SW 1271 (cell line): ENCODE measurements at places on chromosomes 5 and 9.

- no peak for DNase-seq
These were observed 35.0 kb upstream of the DMRT1 start for GRCh38 chr9:806285-807156.

DNA sequence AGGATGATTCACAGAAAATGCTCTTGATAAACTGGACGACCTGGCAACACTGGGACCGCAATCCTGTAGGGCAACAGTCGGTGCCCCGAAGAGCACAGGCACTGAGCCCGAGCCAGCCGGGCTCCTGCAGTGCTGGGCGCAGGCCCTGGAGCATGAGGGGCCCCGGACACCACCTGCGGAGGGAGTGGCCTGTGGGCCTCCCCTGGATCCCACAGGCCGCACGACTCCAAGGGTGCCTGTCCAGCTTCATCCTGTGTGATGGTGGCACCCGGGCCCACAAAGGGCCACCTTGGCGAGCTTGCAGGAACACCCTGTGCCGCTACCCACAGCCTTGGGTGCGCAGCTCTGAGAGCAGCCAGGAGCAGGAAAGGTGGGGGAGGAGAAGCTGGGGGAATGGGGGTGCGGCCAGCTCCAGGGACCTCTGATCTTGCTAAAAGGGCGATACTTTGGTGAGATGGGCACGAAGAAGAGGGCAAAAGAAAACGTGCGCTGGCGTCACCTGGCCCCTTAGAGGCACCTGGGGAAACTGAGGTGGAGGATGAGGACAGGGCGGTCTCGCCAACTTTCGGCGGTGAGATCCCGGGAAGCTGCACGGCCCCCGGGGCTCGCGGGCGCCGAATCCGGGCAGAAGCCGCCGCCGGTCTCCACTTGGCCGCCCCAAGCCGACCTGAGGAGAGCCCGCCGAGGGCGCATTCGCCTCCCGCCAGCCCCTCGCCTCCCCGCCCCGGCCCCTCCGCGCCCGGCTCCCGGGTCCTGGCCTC, 722 bp downstream of the TBC1D9B start:
- DNase-seq = no peak

DNA sequence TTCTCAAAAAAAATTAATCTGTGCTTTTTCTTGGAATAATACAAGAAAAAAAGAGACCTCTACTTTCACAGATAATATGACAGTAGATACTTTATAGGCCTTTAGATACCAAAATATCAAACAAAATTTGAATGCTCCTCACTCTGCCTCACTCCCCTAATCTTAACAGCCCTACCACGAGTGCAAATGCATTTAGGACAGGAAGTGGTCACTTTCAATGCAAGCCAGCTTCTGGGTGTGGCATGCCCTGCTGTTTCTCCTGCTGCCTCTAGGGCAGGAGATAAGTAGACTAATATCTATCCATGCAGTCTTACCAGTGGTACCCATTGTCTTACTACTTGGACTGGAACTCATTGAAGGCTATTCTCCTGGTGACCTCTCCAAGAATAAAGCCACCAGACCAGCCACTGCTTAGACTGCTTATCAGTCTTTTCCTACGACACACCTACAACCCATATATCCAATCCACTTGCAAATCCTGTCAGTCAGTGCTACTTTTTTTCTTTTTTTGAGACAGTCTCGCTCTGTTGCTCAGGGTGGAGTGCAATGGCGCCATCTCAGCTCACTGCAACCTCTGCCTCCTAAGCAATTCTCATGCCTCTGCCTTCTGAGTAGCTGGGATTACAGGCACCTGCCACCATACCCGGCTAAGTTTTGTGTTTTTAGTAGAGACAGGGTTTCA, 23.0 kb downstream of the FRRS1L start:
- DNase-seq = peak; percentile 56

- DNase-seq = no peak
These were observed 147.2 kb downstream of the PDE4D start for GRCh38 chr5:59746241-59746765.

GRCh38 chr5:72130351-72130761, 23.1 kb downstream of the MAP1B start:
- no peak for DNase-seq

- no peak for DNase-seq
These were observed 418.1 kb upstream of the KLF4 start for GRCh38 chr9:107907715-107908114.

GRCh38 chr9:86079421-86079831, 19.9 kb downstream of the GOLM1 start:
- DNase-seq = no peak

DNA sequence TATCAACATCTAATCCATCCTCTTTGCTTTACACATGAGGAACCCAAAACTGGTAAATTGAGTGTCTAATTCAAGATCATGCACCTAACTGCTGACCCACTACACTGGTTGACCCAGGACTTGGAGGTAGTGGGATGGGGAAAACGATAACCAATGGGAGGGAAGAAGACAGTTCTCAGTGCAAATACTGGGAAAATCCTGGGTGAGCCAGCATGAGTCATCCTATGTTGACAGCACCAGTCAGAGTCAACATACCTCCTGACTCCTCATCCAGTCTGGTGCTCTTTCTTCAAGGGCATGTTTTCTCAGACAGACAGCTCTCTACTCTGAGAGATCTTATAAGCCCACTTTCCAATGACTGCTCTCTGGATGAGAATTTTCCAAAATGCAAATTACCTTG, 232.8 kb upstream of the PTGER4 start:
- no peak for DNase-seq

GRCh38 chr5:169970339-169970738, 10.0 kb downstream of the INSYN2B start:
- DNase-seq = no peak

GRCh38 chr9:126877418-126877817, 17.0 kb downstream of the ZBTB34 start:
- DNase-seq = no peak

- peak; percentile 42 for DNase-seq
These were observed 33.2 kb downstream of the SHB start for GRCh38 chr9:38035873-38036272.

DNA sequence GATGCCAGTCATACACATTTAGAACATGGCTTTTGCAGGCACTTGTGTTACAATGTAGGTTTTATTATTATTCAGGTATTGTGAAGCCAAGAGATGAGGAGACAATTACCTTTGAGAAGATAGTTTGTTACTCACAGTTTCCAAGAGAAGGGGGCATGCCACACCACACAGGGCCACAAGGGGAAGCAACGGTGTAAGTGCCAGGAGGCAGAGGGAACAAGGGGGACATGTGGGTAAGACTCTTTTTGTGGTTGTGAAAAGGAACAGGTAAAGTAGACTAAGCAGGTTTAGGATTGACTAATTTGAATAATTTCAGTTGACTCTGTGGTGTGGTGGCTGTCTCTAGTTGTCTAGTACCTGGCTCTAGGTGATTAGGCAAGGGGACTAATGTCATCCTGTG, 191.2 kb downstream of the TRPM6 start:
- no peak for DNase-seq

DNA sequence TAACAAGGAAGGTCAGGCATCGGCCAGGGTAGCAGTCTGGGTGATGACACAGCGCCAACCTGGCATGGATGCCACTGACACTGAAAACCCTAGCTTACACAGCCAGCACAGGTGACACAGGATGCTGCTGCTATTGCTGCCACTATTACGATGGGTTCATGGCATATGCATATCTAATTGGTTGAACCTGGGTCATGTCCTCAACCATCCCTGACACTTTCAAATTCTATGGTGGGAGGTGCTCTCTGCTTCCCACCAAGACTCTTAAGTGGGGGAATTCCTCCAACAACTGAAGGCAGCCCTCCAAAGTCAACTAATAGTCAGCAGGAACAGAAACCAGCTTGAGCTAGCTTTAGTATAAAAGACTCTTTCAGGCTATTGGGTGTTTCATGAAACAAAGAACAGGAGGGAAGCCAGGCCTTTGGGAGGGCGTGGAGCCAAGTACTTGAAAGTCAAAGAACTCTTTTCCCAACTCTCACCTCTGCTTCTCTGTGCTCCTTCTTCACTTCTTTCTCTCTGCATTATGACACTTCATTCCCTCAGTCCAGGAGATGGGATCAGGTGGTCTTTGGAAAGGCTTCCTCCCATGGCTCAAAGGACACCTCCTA, 21.3 kb downstream of the PTTG1 start:
- no peak for DNase-seq

DNA sequence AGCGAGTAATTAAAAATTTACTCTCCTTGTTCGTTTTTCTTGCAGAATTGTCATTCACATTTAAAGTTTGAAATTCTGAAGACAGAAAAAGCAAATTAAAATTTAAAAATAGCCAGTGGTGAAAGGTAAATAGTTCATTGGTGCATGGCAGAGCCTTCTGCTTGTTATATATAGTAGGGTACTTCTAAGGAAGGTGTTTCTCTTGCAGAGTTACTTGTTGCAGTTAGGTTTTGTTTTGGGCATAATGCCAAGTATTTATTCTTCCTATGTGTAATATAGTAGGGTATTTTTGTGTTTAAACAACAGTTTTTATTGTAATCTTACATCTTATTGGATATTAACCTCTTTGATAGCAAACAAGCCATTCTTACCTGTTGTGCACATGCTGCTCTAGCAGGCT, 179.4 kb downstream of the KDM4C start:
- DNase-seq = no peak

- no peak for DNase-seq
These were observed 363.0 kb upstream of the RIOK2 start for GRCh38 chr5:97545886-97546535.

DNA sequence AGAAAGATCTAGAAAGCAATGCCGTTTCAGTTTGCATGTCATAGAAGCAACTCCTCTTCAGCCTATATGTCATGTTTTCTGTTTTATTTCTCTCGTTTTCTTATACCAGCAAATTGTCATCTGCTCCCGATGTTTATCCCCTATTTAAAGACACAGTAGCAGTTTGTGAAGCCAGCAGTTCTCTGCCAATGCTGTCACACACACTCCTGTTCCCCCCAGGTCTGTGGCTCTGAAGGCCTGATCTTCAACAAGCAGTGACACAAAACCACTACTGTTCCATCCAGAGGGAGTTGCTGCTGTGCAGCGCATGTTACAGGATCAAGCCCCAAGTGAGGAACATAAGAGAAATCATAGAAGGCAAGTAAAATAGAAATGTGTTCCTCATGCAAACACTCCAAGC, 364.1 kb upstream of the SLC30A5 start:
- DNase-seq = no peak

DNA sequence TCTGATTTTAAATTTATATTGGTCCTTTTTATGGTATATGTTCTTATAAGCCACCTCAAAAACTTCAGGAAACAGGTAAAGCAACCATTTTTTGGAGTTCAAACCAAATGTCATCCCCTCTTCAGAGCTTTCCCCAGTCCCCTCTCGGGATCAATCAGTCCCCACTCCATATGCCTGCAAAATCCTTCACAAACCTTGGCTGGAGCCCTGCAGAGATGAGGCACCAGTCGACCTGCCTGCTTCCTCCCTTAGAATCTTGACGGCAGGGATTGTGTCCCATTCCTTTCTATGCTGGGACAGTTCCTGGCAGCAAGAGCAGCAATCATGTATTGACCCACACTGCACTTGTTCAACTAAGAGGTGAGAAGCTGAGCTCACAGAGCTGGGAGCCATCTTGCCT, 22.6 kb downstream of the B4GALT1 start:
- no peak for DNase-seq

- DNase-seq = no peak
These were observed 113.5 kb upstream of the WWC1 start for GRCh38 chr5:168177831-168178450.

GRCh38 chr9:109168170-109168569, 1.1 kb upstream of the FRRS1L start:
- no peak for DNase-seq

DNA sequence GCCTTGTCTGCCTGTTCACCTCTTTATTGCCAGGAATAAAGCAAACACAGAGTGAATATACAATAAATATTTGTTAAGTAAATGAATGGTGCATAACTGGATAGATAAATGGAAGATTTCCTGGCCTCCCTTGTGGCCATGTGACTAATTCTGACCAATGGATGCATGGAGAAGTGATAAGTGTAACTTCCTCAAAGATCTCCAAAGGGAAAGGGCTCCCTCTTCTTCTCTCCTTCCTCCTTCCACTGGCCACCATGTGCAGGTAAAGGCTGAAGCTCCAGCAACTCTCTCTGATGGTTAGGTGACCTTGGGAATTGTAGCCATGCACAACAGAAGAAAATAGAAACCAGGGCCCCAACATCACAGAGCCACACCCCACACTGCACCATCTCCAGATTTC, 174.4 kb downstream of the EBF1 start:
- no peak for DNase-seq

- peak; percentile 22 for DNase-seq
These were observed 639.6 kb downstream of the CETN3 start for GRCh38 chr5:89769975-89770374.

DNA sequence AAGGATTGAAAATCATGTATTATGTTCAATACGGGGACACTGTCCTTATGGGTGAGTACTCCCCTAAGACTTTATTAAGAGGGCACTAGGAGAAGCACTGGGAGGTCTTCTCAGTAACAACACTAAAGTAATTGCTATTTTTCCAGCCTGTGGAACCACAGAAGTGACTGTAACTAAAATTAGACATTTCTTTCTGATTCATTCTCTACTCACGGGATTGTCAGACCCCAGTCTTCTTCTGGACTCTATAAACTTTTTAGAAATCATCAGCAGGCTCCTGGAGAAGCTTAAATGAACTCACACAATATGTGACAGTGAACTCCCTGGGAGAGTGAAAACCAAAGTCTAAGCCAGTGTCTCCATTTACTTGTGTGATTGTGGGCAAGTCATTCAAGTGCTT, 14.5 kb downstream of the TLR4 start:
- DNase-seq = no peak

GRCh38 chr9:96187151-96187555, 114.8 kb downstream of the HSD17B3 start:
- DNase-seq = no peak

- no peak for DNase-seq
These were observed 1.2 kb downstream of the LHX6 start for GRCh38 chr9:122227575-122227900.

DNA sequence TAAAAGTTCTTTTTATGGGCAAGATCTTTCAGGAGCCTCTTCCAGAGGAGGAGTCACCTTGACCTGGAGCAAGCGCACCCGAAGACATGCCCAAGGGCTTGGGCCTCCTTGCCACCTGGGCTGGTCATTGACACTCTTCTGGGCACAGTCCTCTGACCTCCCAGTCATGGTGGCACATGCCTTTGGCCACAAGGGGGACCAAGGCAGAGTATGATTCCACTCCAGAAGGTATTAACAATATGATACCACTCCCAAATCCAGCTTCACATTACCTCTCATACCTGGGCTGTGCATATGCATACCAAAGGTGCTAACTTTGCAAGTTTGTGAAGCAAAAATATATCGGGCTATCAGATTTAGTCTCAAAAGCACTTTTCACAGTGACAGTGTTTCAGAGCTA, 84.6 kb downstream of the MAST4 start:
- no peak for DNase-seq

- no peak for DNase-seq
These were observed 5.6 kb downstream of the MAMDC2 start for GRCh38 chr9:70049236-70049635.

DNA sequence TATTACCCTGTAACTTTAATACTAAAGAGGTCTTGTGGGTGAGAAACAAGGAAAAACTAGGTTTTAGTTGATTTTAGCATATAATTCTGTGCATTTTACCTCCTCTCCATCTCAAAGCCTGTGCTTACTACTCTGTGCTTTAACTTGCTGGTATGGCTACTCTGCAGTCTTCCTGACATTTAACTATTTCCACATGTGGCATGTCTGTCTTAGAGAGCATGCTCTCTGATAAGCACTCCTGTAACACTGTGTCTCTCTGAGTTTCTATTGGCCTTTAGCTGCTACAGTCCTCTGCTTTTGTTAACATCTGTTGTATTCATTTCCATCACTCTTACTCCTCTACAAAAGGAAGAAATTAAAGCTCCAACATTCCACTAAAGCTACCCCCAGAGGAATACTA, 418.3 kb downstream of the RAB3C start:
- DNase-seq = no peak
